ENCODE measurements at places on chromosomes 16 and 17. TPM values are rescaled to one million over a fixed set of nuclear protein-coding genes. Genes with fewer than 3 reads are reported as not detected.

The FOXN1 gene
- polyA plus RNA-seq = not detected

GRCh38 chr16:1781758-1782407, 488 bp downstream of the SPSB3 start:
- no peak for DNase-seq

DNA sequence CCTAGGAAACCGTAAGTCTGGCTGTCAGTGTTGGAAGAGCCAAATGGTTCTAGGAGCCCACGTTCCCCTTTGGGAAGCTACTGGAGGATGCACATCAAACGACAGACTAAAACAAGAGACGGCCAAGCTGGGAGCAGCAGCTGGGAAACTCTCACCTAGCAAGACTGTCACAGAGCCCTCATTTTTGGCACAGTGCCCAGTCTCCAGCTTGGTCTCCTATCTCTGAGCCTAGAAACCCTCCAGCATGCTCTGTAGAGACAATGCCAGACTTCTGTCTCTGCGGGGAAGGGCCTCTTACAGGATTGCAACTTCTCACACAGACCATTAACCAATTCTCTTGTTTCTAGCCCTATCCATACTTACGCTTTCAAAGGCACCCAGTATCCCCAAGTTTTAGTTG, 23.5 kb downstream of the GTF3C1 start:
- DNase-seq = no peak

- no peak for DNase-seq
Measured at GRCh38 chr16:49439050-49439449, 65.4 kb downstream of the C16orf78 start.

GRCh38 chr17:68440526-68440925, 16.8 kb downstream of the WIPI1 start:
- DNase-seq = no peak

The SLFN14 gene
- not detected for polyA plus RNA-seq

DNA sequence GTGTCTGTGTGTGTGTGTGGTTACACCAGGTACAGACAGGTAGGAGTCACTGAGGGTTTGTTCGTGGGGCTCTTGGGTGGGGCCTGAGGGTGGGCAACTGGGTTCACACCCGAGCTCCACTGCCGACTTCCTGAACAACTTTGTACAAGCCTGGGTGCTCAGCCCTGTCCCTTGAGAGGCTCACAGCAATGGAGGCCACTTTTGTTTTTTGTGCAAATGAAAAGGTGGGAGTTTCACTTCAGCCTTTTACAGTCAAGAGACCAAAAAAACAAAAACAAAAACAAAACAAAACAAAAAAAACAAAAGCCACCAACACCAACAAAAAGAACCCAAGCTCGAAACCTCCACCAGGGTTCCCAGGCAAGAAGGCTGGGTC, 2.4 kb downstream of the RHBDF2 start:
- DNase-seq = no peak

DNA sequence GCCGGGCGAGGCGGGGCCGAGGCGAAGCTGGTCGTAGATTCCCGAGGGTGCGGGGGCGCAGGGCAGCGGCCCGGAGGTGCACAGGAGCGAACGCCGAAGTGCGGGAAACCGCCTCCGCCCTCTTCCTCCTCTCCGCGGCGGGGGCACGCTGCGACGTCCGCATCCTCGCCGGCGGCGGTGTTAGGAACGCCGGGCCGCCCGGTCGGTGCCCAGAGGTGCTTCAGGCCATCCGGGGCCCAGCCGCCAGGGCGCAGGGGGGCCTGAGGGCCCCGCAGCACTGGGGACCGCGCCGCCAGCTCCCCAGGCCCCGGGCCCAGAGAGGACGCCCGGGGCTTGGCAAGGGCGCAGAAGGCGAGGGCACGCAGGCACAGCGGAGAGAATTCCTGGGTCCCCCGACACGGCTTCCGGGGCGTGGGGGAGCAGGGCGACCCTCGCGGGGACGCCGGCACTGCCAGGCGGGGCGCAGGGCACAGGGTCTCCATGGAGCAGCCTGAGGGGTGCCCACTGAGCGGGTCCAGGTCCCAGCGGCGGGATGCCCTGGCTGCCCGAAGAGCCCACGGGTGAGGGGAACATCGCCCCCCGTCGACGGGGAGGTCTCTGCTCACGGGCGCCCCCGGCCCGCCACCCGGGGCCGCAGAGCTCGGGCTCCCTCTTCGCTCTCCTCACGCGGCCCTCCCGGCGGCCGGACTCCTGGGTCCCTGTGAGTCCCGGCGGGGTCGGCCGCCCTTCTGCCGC, 576 bp downstream of the EPOP start:
- peak; percentile 30 for DNase-seq

DNA sequence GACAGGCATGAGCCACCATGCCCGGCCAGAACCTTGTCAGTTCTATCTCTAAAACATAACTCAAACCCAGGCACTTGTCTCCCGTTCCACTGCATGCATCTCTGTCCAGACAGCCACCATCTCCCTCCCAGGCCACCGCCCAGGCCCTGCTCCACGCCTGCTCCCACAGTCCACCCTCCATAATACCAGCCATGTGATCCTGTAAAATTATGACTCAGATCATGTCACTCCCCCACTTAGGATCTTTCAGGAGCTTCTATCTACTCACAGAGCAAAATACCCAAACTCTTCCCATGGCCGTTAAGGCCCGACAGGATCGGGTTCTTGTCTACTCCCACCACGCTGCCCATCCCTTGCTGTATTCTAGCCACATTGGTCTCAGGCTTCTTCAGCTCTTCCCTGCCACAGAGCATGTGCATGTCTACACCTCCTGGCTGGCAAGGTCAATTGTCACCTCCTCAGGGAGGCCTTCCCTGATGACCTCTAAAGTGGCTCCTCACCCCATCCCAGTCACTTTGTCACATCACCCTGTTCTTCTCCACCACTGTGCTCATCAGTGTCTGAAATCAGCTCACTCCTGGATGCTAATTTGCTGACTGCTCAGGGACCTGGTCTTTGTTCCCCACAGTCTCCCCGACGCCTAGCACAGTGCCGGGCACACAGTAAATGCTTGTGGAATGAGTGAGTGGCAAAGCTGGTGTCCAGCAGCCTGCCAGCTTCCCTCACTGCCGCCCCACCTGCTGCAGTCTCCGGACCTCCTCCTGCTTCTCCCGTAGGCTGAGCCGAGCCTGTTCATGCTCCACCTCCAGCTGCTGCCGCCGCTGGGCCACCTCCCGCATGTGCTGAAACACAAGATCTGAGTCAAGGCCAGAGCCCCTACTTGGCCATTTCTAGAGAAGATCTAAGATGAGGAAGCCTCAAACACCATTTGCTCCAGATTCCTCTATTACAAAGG, 6.7 kb downstream of the TSPOAP1 start:
- no peak for DNase-seq

GRCh38 chr16:69371564-69371963, 14.2 kb downstream of the TERF2 start:
- no peak for DNase-seq

The SLC5A2 gene
- 3.3 TPM for polyA plus RNA-seq

- no peak for DNase-seq
Measured at GRCh38 chr16:31498493-31498892, 9.7 kb downstream of the RUSF1 start.

- DNase-seq = no peak
Measured at GRCh38 chr17:69506489-69506888, 92.0 kb downstream of the MAP2K6 start.

DNA sequence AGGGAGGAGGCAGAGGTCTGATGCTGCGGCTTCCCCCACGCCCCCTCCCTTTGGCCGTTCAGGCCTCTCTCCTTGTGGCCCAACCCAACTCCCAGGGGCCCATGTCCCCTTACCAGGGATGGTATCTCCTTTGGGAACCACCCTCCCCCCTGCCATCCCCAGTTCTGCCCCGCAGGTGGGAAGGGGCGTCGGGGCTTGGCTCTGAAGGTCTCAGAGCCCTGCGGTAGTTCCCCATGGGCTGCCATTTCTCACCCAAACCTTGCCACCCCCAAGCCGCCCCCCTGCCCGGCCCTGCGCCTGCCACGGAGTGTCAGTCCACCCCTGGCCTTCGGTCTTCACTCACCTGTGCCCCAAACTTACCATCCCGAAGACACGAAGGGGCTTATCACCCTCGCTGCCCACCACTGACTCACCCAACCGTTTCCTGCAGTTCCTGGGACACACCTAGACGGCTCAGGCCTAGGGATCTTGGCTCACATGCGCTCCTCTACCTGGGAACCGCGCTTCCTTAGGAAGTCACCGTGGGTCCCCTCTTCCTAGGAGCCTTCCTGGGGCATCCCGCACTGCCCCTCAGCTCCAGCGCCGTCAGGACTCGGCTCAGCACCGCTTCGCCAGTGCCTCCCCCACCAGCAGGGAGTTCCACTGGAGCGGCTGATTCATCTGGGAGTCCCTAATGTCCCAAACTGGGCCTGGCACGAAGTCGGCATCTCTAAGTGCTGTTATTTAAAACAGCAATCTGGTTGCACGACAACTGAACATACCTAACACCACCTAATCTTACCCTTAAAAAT, 1.1 kb upstream of the DOC2A start:
- no peak for DNase-seq

The BCAR1 gene
- polyA plus RNA-seq = not detected

DNA sequence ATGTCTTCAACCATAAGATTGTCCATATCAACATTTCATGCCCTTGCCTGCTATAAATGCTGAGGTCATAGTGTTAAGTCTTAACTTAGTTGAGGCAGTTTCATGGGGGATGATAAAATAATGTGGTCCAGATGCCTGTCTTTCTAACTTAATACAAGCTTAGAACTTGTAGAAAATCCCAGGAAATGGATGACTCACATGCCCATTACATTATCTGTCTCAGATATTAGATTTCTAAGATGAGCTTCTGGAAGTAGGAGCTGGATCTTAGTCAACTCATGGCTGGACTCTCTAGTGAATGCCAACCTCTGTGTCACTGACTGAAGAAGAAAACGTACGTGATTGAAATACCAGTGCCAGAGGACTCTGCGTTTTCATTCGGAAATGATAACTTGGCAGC, 797.5 kb upstream of the EEF2KMT start:
- no peak for DNase-seq

GRCh38 chr16:31192856-31193642, 9.5 kb downstream of the PYCARD start:
- DNase-seq = no peak

The EME1 gene
- polyA plus RNA-seq = not detected

DNA sequence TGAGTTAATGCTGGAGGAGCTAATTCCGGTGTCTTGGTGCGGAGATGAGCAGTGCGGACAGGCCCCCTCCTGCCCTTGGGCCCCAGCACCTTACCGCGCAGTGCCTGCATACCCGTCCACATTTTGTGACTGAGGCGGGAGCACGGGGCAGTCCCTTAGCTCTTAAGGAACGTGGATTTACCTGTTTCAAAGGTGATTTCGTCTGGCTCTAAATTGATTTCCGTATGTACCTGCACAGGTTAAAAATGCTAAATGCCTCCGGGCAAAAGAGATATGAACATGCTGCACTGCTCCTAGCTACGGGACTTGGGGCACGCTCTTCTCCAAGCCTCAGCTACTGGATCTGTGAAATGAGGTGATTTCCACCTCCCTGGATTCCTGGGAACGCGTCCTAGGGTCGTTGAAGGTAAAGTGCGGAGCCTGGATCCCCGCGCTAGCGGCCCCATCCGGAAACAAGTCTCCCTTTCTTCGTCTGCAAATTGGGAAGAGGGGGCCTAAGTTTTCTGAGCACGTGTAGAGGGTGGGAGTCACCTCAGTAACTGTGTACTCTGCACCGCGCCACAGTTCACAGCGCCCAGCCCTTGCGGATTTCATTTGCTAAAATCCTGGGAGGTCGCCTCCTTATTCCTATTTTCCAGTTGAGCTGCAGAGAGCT, 669 bp upstream of the CRISPLD2 start:
- no peak for DNase-seq

- DNase-seq = no peak
Measured at GRCh38 chr16:30753596-30753995, 5.4 kb downstream of the PHKG2 start.

DNA sequence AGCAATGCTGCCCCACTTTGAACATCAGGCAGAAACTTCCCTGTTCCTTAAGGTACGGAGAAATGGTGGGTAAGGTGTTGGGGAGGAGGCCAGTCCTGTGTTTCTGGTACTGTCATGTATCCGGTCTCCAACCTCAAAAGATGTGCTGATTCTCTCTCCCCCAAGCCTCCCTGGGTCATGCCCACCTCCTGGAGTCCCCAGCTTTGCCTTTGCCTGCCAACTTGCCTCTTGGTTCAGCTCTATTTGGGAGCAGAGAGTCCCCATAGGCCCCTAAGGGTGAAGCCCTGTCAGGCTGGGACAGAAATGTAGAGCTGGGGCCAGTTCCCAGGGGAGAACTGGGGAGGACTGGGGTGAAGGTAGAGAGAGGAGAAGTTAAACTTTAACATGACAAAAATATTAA, 1.6 kb upstream of the TBX21 start:
- DNase-seq = no peak

DNA sequence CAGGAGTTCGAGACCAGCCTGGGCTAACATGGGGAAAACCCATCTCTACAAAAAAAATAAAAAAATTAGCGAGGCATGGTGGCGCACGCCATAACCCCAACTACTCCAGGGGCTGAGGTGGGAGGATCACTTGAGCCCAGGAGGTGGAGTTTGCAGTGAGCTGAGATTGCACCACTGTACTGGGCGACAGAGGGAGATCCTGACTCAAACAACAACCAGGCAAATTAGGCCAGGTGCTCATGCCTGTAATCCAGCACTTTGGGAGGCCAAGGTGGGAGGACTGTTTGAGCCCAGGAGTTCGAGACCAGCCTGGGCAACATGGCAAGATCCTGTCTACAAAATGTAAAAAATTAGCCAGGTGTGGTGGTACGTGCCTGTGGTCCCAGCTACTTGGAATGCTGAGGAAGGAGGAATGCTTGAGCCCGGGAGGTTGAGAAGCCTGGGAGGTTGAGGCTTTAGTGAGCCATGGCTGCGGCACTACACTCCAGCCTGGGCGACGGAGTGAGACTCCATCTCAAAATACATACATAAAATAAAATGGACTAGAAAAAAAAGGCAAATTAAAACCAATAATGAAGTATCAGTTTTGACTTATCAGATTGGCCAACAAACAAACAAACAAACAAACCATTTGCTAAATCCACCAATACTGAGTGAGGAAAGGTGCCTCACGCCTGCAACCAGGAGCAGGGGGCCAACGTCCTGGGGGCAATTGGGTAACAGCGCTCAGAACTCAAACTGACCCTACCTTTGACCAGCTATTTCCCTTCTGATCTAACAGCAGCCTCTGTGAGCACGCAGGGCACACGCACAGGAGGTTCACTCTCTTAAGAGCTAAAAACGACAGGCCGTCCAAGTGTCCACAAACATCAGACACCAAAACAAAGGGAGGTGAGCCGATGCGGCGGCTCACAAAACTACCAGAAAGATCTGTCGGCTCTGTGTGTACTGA, 19.4 kb upstream of the FASN start:
- DNase-seq = no peak

DNA sequence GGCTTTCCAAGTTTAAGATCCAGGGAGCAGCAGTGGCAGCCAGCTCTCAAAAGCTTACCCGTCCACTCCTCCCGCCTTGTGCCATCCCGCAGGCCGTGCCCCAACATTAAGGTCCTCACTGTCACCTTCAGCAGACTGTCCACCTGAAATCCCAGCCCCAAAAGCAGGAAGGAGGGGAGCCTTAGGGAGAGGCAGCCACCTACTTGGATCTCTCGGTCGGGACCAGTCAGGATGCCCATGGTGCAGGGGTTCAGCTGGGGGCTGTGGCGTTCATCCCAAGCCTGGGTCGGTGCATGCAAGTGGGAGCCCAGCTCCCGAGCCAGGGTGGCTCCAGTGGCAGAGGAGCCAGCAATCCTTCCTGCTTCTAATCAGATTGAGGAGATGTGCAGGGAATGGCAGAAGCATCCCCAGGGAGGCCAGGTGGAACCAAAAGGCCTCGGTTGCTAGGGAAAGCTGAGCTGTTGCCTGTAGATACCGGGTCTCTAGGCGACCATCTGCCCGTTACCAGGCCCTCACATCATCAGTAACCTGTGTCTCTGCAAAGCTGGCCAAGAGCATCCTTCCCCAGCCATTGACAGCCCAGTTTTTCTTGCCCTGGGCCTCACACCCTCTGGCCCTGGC, 24.6 kb downstream of the CNGB1 start:
- no peak for DNase-seq

The BCO1 gene
- polyA plus RNA-seq = not detected
